Muscle of leg (tissue), 16 donors: ENCODE measurements at places on chromosomes 5 and 9. TPM values are rescaled to one million over a fixed set of nuclear protein-coding genes. Genes with fewer than 3 reads are reported as not detected.
A peak's percentile ranks its signal among the peaks of the same experiment; 100 is the strongest.

DNA sequence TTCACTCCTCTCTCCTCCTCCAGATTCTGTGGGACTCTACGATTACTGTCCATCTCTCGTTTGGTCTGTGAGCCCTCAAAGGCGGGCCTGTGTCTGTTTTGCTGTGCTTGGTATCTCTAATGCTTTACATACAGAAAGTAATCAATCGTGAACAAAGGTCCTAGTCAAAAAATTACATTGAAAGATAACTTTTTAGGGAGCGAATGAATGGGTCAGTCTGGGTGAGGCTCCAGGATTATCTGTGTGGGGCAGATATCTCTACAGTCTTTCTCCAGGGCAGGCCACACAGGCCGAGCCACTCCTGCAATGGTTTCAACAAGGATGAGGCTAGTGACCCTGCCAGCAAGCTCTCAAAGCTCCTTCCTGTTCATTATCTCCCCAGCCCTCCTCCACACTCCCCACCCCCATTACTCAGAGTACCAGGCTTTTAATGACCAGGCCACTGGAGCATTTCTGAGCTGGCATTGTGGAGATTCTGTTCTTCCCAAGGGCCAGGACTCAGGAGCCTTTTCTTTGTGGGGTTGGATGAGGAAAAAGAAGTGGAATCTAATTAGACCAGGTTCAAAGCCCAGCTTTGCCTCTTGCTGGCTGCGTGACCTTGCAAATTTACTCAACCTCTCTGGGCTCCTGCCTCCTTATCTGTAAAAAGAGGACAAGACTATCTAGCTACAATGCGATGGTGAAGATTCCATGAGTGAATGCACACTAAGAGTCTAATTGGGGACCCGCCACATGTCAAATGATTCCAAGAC, 10.2 kb downstream of the CORO2A start:
- no peak for DNase-seq

DNA sequence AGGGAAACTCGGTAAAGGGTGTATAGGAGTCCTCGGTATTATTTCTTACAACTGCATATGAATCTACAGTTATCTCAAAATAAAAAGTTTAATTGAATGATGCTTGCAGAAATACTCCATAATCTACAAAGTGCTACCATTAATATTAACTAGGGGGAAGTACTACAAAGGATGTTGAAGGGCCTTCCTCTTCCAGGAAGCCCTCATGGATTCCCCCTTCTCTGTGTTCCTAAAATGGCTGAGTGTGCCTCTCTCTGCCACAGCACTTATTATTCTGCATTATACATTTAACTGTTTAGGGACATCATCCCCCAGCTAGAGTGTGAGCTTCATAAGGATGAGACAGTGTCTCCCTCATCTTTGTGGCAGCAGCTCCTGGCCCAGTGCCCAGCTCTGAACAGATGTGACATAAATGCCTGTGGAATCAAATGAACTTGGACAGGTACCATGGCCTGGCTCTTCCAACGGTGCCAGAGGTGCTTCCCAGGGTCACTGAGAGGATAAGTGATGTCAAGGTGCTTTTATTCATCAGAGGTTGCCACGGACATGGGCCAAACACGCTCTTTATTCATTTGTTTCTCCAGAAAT, 99.5 kb downstream of the PAX5 start:
- DNase-seq, result no peak

DNA sequence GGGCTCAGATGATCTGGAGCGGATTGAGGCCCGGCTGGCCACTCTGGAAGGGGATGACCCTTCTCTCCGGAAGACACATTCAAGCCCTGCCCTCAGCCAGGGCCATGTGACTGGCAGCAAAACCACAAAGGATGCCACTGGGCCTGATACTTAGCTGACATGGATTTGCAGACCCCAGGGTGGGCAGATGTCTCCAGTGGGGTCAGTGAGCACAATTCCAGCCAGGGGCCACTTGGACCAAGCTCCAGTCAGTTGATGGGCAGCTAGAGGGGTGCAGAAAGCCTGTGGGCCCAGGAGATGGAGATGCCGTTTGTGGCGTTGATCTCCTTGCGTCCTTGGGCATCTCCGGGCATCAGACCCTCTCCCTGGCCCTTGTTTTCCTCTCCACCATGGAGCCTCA, 46.7 kb downstream of the PSD2 start:
- DNase-seq, result no peak

DNA sequence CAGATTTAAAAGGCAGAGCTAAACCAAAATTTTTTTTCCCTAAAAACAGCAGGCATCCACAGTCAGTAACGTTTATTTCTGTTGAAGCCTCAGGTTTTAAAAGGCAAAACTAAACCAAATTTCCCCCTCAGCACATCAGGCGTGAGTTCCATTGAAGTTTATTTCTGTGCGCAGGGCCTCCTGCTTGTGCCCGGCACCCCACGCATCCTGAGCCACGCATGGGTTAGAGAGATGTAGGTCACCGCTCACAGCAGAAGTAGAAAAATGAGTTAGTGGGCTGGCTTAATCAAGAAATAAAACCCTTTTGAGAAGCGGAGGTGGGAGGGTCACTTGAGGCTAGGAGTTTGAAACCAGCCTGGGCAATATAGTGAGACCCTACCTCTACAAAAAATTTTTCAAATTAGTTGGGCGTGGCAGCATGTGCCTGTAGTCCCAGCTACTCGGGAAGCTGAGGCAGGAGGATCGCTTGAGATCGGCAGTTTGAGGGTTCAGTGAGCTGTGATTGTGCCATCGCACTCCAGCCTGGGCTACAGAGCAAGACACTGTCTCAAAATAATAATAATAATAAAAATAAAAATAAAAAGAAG, 75.6 kb upstream of the SPIN1 start:
- no peak for DNase-seq

GRCh38 chr9:123234853-123235252, 33.5 kb downstream of the STRBP start:
- DNase-seq, result peak; percentile 14

DNA sequence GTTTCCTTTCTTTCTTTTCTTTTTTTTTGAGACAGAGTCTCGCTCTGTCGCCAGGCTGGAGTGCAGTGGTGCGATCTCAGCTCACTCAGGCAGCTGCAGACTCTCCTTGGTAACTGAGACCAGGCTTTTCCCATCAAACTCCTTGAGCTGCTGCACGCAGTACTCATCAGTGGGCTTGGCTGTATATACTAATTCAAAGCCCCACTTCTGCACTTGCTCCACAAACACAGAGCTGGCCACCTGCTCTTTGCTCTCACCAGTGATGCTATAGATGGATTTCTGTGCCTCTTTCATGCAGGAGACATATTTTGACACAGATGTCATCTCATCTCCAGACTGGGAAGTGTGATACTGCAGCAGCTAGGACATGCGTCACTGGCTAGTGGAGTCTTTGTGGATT, 252.7 kb downstream of the AP3B1 start:
- DNase-seq, result no peak

GRCh38 chr5:40882291-40882690, 27.0 kb upstream of the C7 start:
- DNase-seq, result no peak

- DNase-seq, result no peak
Measured at GRCh38 chr5:96903300-96903699, 27.0 kb downstream of the ERAP2 start.

GRCh38 chr9:105245029-105245890, 809 bp downstream of the SLC44A1 start:
- peak; percentile 53 for DNase-seq

DNA sequence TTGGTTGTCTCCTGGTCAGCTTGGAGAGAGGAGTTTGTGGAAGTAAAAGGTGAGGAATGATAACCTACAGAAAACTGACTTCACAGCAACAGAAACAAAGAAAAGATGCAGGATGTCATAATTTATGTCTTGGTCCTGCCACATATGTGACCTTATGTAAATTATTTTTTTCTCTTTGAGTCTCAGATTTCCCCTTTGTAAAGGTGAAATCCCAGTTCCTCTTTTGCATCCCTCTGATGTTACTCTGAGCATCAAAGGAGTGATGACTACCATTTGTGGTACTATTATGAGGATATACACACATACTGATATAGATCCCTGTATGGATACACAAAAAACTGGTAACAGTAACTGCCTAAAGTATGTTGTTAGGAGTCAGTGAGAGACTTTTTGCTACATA, 1.4 kb upstream of the THG1L start:
- DNase-seq, result no peak

- DNase-seq, result no peak
Measured at GRCh38 chr9:88927510-88927909, 63.8 kb upstream of the S1PR3 start.

GRCh38 chr5:61569353-61569752, 237.3 kb downstream of the ZSWIM6 start:
- peak; percentile 50 for DNase-seq

DNA sequence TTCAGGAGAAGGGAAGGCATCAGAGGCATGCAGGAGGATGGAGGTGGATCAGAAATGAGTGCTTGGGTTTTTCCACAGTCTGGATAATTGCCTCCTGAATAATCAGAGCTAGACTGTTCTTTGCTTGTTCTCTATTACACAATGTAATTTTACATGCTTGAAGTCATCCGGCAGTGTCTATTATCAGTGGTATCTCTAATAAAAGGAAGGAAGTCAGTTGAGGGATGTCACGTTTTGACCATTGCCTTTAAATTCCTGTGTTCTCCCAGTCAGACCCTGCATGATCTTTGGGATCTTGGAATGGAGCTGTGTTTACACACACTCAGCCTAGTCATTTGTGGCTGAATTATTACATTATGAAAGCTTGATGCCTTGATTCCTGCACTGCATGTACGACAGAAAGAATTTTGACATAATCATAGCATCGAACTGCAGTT, 91.0 kb downstream of the PDE8B start:
- no peak for DNase-seq

GRCh38 chr9:81558091-81558830, 131.1 kb downstream of the TLE1 start:
- peak; percentile 97 for DNase-seq

DNA sequence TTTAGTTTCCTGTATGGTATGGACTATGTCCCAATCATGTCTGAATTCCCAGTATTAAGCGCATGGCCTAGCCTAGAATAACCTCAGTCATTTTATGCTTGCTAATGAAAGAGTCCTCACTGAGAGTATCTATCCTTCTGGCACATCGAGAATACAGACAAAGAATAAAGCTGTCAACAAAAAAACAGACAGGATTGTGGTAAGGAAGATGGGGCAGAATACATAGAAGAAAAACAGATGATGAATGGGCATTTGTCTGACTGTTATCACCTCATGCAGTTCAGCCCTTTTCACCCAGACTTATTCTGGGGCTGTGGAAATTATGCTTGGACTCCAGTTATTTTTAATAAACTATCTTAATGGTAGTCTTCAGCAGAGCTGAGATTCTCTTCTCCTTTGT, 363.8 kb upstream of the TNC start:
- DNase-seq, result no peak

GRCh38 chr9:104934691-104935500, 6.9 kb upstream of the ABCA1 start:
- DNase-seq, result peak; percentile 40

GRCh38 chr9:132798817-132799790, 79.0 kb downstream of the AK8 start:
- no peak for DNase-seq

GRCh38 chr5:80230269-80230992, 25.4 kb downstream of the SERINC5 start:
- no peak for DNase-seq

GRCh38 chr5:1508659-1509290, 15.0 kb downstream of the LPCAT1 start:
- DNase-seq, result no peak

DNA sequence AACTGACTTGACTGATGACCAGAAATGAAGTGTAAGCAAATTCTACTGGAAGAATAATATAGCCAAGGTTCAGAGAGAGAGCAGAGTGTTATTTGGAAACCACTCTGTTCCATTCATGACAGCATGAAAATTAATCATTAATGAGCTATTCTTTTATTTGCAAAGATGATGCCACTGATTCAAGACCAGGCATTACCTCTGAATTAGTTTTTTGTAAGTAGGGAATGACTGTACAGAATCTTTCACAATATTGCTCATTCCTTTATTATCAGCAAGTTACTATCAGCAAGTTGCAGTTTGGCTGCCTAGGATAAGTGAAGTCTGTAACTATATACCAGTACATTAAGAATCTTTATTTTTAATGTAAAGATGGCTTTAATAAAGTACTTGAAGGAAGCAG, 75.1 kb upstream of the RGMB start:
- no peak for DNase-seq

GRCh38 chr5:84411832-84412605, 27.3 kb upstream of the EDIL3 start:
- no peak for DNase-seq

DNA sequence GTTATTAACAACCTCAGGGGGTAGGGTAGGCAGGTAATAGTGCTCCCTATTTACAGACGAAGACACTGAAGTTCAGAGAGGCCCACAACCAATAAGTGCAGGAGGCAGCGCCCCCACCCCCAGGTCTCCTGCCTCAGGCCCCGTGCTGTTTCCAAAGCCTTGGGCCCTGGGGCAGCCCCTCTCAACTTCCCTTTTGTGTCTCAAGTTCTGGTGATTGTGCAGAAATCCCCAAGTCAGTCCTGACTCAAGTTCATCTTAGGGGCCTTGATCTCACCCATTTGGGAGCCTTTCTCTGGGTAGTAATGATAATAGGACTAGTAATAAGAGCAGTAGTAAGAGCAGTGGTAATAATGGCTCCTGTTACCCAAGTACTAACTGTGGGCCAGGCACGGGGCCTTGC, 35.5 kb upstream of the ASS1 start:
- no peak for DNase-seq

DNA sequence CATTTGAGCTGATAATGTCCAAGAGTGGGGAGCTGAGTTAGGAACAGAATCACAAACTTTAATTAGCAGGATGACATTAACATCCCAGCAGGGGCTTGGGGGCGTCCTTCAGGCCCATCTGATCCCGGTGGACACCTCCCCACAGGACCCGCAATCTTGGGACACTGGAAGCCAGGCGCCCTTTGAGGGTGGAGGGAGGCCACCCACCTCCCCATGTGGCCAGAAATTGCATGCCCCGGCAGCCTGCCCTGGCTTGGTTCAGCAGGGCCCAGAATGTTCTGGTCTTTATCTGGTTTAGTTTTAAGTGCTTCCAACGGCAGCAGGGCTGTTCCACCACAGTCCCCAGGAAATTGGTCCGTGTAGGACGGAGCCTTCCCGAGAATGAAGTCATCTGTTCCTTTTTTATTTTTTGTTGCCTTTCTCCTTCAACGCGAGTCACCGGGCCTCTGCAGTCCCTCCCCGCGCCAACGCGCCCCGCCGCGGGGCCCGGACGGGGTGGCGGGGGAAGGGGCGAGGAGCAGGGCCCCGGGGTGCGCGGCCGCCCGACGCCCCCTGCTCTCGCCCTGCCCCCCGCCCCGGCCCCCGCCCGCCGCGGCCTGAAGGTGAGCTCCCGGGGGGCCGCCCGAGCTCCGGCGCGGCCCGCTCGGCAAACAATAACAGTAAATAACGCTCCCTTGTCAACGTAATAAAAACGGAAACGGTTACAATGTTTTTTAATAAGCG, 207.9 kb downstream of the C9orf50 start:
- DNase-seq, result peak; percentile 95

Gene SLC22A4
- polyA plus RNA-seq, result 2.7 TPM

Gene ENHO
- polyA plus RNA-seq, result 5.2 TPM

Gene ITK
- polyA plus RNA-seq, result 0.25 TPM

Gene PCDHB4
- 2.9 TPM for polyA plus RNA-seq

Gene NDUFA8
- polyA plus RNA-seq, result 65.4 TPM

Gene DOCK2
- polyA plus RNA-seq, result 3.8 TPM

Gene TMEM171
- polyA plus RNA-seq, result 0.60 TPM

Gene LCN9
- not detected for polyA plus RNA-seq

Gene PCDHGA10
- 1.7 TPM for polyA plus RNA-seq

Gene PLAC8L1
- polyA plus RNA-seq, result 0.54 TPM

Gene CARD9
- polyA plus RNA-seq, result 1.3 TPM

Gene C9orf153
- 0.30 TPM for polyA plus RNA-seq
